ENCODE measurements at places on chromosomes 16 and 17.

- no peak for DNase-seq
Observed at GRCh38 chr17:65071861-65072260, 15.3 kb upstream of the GNA13 start.

GRCh38 chr16:945271-946047 lies 25.3 kb downstream of the LMF1 start:
- DNase-seq: no peak

DNA sequence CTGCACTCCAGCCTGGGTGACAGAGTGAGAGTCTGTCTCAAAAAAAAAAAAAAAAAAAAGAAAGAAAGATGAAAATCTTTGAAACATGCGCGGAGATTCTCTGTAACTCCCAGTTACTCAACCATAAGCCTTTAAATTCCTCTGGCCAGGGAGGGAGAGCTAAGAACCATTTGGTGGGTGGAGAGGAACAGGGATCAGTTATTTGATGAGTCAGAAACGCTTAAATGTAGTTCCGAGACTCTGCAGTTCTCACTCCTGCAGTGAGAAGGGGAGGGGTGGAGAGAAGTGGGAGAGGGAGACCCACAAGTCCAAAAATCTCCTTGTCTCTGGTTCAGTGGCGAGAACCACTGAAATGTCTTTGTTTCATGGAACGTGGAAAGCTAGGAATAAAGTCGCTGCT lies 266.7 kb downstream of the SOX9 start:
- DNase-seq: no peak

- no peak for DNase-seq
Observed at GRCh38 chr17:7114241-7114874, at the start of gene ASGR2. Gene ASGR2 (minus strand): TSS chr17:7114822. CDS start chr17:7114240, 582 bp downstream.

DNA sequence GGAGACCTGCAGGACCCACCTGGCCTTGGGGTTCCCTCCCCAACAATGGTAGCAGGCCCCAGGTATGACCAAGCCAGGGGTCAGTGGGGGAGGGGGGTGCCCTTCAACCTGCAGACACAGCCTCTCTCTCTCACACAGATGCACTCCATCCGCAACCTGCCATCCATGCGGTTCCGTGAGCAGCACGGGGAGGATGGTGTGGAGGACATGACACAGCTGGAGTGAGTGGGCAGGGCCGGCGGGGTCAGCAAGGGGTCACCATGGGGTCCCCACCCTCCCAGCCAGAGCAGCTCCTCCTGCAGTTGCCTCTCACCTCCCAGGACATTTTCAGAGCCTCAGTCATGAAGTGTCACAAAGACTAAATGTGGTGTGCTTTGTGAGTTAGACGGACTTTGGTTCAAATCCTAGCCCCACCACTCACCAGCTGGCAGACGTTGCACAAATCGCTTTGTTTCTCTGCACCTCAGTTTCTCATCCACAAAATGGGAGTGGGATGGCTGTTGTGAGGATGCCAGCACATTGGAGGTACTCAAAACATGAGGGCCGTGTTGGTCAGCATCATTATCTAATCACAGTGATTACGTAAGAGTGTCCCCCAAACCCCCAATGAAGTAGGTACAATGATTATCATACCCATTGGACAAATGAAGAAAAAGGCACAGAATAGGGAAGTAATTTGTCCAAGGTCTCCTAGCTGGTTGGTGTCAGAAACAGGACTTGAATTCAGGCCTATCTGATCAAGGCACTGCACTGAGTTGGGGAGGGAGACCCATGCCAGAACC lies 16.0 kb downstream of the MYO15A start:
- DNase-seq: no peak

GRCh38 chr16:53065461-53066061 lies 10.8 kb downstream of the CHD9 start:
- DNase-seq: no peak

DNA sequence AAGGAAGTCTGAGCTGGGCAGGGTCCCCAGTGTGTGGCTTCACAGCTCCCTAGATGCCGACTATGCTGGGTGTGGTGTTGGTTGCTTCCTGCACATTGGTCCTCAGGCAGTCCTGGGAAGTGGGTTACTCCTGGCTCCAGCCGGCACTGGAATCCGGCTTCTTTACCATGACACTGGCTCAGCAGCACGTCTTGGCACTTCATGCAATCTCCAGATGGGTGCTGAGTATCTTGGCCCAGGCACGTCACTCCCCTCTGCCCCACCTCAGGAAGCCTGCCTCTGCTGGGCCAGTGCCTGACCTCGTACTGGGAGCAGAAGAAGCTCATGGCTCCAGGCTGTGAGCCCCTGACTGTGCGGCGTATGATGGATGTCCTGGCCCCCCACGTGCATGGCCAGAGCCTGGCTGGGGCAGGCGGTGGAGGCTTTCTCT lies 24.5 kb downstream of the FCSK start:
- DNase-seq: no peak

GRCh38 chr16:72537664-72538063 lies 365.7 kb upstream of the PMFBP1 start:
- DNase-seq: no peak

GRCh38 chr17:72342627-72343527 lies 222.1 kb downstream of the SOX9 start:
- peak; percentile 8 for DNase-seq

DNA sequence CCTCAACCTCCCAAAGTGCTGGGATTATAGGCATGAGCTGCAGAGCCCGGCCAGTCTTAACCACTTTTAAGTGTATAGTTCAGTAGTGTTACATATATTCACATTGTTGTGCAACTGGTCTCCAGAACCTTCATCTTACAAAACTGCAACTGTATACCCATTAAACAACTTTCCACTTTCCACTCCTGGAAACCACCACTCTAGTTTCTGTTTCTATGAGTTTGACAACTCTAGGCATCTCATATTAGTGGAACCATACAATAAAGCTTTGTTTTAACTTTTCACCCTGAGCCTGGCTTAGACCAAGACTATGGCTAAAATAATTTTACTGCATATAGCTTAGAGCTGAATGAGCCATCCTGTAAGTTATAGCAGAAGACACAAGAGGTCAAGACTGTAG lies 108.0 kb upstream of the GOT2 start:
- DNase-seq: no peak

DNA sequence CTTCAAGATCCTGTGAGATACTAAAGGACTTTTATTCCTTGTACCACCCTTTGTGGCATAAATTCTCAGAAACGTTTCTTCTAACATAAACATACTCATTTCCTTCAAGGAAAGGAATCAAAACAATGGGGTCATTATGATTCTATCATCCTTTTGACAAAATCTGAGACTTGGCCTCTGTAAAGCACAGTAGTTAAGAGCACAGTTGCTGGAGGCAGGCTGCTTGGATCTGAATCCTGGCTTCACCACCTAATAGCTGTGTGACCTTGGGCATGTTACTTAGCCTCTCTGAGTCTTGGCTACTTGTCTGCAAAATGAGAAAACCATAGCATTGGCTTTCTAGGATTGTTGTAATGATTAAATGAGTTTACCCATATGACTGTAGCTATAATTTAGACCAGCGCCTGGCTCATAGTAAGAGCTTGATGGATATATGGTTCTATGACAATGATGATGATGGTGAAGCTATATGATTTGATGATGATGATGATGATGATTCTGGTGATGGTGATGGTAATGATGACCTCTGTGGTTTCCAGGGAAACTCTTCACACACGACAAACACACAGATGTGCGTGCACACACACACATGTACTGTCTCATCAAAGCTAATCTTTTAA lies 6.1 kb upstream of the KRT31 start:
- no peak for DNase-seq

- DNase-seq: no peak
Observed at GRCh38 chr17:80284631-80285030, 24.0 kb downstream of the RNF213 start.

DNA sequence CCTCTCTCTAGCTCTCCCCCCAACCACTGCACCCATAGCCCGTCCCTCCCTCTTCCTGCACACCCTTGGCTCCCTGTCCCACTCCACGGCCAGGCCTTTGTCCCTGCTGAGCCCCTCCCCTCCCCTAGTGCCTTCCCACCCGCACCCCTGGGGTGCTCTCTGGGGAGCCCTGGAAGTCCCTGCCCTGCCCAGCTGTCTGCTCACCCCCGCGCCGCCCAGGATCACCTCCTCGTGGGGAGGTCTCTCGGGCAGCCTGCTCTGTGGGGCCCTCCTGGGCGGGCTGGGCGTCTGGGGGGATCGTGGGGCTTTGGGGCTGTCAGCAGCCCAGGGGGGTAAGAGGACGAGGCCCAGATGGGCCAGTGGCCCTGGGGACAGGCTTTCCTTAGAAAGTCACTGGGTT lies 18.1 kb downstream of the CACNA1H start:
- DNase-seq: no peak

DNA sequence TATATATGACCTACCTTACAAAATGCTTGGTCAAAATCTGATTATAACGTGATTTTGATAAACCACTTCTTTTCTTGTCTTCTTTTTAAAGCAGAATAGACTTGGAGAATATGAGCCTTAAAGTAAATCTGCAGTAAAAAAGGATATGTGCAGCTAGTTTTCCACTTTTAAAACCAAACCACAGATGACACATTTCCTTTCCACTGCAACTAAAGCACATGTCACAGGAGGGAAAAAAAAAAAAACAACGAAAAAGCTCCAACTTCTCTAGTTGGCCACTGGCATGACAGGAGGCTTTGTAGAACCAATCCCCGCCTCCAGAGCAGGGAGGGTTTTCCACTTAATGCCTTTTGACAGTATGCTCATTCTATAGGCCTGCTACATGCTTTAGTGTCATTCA lies at the start of gene EVI2A:
Gene EVI2A (minus strand): TSS at position 142 of the 400 bp plus-strand sequence. CDS start 2,609 bp downstream, outside the sequence.
- no peak for DNase-seq

GRCh38 chr17:561116-561515 lies 153.5 kb downstream of the VPS53 start:
- DNase-seq: no peak

DNA sequence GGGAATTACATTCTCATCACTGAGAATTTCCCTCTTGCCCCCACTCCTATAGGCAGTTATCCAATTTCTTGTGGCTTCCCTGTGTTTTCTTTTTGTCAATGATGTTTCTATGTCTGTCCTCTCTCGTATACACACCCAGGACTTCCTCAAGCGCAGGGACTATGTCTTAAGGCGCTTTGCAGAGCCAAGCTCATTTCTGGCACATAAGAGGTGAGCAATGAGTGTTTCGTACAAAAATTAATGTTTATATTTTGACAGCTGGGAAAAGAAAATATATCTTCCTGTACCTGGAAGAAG lies 947 bp downstream of the DDX42 start:
- DNase-seq: no peak

- DNase-seq: peak; percentile 83
Observed at GRCh38 chr17:78970834-78971755, 8.6 kb downstream of the LGALS3BP start.

GRCh38 chr17:44636562-44636961 lies 19.7 kb upstream of the MEIOC start:
- peak; percentile 79 for DNase-seq

- no peak for DNase-seq
Observed at GRCh38 chr17:78342449-78343186, 17.3 kb downstream of the SOCS3 start.

GRCh38 chr17:10286324-10286723 lies 86.5 kb downstream of the MYH13 start:
- no peak for DNase-seq

DNA sequence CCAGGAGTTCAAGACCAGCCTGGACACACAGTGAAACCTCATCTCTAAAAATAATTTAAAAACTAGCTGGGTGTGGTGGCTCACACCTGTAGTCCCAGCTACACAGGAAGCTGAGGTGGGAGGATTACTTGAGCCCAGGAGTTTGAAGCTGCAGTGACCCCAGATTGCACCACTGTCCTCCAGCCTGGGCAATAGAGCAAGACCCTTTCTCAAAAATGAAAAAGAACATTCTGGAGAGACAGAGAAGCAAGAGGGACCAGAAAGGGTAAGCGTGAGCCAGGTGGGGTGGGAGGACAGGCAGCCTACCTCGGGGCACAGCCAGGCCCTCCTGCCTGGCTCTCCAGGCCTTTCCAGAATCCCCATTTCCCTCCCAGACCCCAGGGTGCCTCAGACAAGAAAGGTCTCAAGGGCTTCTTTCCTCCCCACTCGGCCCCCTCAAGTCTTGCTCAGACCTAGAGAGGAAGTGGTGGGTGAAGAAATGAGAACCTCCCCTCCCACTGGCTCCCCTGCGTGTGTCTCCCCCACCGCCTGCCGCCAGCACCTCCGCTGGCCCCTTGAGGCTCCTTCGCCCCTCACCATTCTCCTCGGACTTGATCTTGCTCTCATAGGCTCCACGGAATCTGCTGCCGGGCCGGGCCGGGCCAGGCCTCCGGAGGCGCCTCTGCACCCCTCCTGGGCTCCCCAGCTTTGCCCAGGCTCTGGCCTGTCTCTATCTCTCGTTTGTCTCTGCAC lies 503 bp downstream of the C16orf54 start:
- no peak for DNase-seq

GRCh38 chr17:10033449-10033848 lies 128.4 kb upstream of the RCVRN start:
- DNase-seq: no peak

DNA sequence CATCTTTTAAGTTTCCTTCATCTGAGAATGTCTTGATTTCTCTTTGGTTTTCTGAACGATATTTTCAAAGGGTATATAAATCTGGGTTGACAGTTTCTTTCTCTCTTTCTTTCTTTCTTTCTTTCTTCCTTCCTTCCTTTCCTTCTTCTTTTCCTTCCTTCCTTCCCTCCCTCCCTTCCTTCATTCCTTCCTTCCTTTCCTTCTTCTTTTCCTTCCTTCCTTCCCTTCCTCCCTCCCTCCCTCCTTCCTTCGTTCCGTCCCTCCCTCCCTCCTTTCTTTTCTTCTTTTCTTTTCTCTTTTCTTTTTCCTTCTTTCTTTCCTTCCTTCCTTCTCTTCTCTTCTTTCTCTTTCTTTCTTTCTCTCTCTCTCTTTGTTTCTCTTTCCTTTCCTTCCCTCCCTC lies 7.6 kb upstream of the KRT39 start:
- no peak for DNase-seq

GRCh38 chr17:6392609-6393350 lies 42.1 kb downstream of the AIPL1 start:
- no peak for DNase-seq

- no peak for DNase-seq
Observed at GRCh38 chr17:49871211-49871610, 23.3 kb upstream of the TAC4 start.

DNA sequence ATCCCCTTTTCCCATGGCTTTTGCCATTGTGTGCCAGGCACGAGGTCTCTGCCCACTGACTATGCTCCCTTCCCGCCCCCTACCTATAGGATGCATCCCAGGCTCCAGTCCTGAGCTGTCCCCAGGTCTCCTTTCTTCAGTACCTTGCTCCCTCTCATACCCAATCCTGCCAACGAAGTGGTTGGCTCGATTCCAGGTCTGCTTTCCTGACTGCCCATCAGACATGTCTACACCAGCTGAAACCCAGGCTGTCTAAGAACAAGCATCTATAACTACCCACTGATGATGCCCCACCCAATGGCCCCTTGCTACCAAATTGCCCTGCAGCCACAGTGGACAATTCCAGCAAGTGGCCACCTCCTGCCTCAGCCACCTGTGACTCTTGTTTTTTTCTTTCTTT lies 479.1 kb downstream of the SOX9 start:
- DNase-seq: no peak

- no peak for DNase-seq
Observed at GRCh38 chr17:45223539-45224528, 2.1 kb downstream of the FMNL1 start.

DNA sequence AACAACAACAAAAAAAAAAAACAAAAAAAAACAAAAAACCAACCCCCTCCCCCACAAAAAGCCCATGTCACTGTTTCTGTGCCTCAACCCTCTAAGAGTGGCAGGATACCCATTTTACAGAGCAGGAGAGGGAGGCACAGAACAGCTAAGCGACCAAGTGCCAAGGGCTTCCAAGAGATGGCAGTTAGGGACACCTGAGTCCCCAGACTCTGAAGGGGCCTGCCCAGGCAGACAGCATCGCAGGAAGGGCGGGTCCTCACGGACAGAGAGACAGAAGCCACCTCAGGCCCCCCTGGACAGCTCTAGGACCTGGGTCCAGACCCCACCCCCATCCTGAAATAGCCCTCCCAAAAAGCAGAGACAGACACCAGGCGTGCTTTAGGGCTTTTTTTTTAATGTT lies 21.6 kb upstream of the CPSF4L start:
- no peak for DNase-seq
